ENCODE measurements at places on chromosomes 7 and 10. TPM values are rescaled to one million over a fixed set of nuclear protein-coding genes. Genes with fewer than 3 reads are reported as not detected.
A peak's percentile ranks its signal among the peaks of the same experiment; 100 is the strongest.

DNA sequence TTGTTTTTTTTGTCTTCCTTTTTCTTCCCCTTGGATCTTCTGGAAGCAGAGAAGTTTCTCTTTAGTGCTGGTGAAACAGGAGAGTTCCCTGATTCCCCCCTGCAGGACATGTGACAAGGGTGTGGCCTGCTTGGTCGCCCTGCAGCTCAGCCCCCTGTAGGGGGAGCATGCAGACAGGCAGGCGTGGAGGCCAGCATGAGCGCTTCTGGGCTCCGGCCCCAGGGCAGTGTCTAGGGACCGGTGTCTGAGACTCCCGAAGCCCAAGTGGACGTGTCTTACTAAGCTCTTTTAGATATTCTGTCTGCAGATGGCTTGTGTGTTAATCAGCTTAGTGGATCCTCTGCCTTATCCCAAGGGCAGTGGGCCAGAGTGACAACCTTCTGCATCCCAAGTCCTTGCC, 26.1 kb downstream of the PRSS58 start:
- no peak for DNase-seq

- no peak for DNase-seq
These were observed 178.3 kb downstream of the GRID1 start for GRCh38 chr10:86188326-86188725.

DNA sequence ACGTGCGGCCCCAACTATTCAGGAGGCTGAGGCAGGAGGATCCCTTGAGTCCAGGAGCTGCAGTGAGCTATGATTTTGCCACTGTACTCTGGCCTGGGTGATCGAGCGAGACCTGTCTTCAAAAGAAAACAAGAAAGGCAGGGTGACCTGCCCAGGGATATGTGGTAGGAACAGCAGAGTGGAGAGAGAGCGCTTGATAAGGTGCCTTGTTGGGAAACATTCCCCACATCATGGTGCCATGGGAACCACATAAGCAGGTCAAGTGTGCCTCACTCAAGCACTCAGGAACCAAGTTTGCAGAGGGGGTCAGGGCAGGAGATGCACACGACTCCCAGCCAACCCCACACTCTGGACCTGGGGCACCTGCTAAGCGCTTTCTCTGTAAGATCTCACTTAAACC, 37.3 kb downstream of the PVRIG start:
- DNase-seq = no peak

DNA sequence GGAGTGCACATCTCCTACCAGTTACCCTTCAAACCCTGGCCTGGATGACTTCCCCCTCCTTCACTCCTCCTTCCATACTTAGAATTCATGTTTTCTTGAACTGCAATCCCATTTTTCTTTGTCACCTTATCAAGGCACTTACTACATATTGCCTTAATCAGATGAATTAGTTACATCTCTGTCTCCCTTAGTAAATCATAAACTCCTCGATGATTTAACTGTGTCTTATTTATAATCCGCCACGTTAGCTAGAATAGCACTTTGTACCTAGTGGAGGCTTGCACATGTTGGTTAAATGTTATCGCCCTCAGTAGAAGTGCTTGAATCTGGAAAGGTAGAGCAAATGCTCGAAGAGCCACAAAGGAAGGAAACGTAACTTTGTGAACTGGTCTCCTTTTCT, 94.7 kb upstream of the RAB11FIP2 start:
- no peak for DNase-seq

GRCh38 chr7:37555528-37555927, 106.9 kb upstream of the ELMO1 start:
- DNase-seq = no peak

- DNase-seq = no peak
These were observed 260.5 kb upstream of the KLF14 start for GRCh38 chr7:130994378-130995115.

DNA sequence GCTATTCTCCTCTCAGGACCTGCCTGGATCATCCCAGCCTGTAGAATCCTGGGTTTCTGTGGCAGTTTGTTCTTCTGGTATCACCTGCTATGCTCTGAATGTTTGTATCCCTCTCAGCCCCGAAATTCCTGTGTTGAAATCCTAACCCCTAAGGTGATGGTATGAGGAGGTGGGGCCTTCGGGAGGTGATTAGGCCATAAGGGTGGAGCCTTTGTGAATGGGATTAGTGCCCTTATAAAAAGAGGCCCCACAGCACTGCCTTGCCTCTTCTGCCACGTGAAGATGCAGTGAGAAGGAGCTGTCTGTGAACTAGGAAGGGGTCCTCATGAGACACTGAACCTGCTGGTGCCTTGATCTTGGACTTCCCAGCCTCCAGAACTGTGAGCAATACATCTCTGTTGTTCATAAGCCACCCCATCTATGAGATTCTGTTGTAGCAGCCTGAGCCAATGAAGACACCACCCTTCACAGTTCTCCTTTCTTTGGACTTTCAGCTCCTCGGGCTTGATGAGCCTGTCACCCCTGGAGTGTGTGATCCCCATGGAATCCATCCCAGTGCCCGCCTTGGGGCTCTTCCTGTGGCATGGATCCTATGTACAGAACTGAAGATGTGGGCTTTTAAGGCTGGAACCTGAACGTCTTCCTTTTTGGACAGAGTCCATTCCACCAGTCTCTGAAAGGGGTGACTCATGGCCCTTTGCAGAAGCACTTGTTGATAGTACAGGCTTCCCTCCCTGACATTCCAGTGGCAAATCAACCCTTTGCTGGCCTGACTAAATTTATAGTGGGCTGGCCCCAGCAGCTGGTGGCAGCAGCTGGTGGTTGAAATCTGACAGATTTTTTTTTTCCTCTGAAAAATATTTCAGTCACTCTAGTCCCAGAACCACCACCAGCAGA, 138.0 kb downstream of the TACC2 start:
- no peak for DNase-seq

DNA sequence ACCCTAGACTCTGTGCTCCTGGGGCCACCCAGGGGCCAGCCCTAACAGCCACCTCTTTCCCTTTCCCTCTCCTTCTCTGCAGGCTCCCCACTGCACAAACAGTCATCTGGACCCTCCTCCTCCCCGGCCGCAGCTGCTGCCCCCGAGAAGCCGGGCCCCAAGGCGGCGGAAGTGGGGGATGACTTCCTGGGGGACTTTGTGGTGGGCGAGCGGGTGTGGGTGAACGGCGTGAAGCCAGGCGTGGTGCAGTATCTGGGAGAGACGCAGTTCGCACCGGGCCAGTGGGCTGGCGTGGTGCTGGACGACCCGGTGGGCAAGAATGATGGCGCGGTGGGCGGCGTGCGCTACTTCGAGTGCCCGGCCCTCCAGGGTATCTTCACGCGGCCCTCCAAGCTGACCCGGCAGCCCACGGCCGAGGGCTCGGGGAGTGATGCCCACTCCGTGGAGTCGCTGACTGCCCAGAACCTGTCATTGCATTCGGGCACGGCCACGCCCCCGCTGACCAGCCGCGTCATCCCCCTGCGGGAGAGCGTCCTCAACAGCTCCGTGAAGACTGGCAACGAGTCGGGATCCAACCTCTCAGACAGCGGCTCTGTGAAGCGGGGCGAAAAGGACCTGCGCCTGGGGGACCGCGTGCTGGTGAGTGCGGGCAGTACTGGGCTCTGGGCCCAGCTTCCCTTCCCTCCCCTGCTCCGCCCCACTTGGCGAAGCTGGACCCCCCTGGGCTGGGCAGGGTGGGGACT, 49.3 kb downstream of the CLIP2 start:
- no peak for DNase-seq

GRCh38 chr7:32227746-32228145, 157.5 kb upstream of the PDE1C start:
- no peak for DNase-seq

- DNase-seq = no peak
These were observed 126.6 kb upstream of the RAB11FIP2 start for GRCh38 chr10:118173296-118173695.

GRCh38 chr7:47153058-47153457, 428.9 kb downstream of the TNS3 start:
- DNase-seq = peak; percentile 81

DNA sequence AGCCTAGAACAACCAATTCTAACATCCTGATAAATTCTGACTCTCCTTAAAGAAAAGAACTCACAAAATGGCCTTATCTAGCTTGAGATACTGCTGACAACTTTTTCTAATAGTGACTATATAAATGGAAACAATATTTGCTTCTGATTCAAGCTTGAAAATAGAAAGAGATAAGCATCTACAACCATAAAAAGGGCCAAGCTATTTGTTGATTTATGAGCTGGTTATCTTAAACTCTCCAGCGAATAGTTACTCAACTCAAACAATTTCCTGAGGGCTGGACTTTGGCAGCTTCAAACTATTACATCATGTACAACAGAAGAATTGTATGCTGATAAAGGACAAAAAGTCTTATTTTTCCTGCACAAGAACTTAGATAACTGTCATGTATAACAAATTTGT, 4.6 kb downstream of the USP54 start:
- peak; percentile 68 for DNase-seq

Gene CCL24
- polyA plus RNA-seq = not detected

Gene SPDYE2
- polyA plus RNA-seq = 2.6 TPM

Gene GIMAP7
- polyA plus RNA-seq = 16.7 TPM

Gene SFTPA2
- not detected for polyA plus RNA-seq

Gene SPDYE2B
- polyA plus RNA-seq = 3.3 TPM

Gene CPA2
- 0.33 TPM for polyA plus RNA-seq

Gene RUFY2
- 19.0 TPM for polyA plus RNA-seq

Gene ABCB4
- 3.0 TPM for polyA plus RNA-seq

Gene HACD1
- 15.9 TPM for polyA plus RNA-seq

Gene TWIST1
- polyA plus RNA-seq = 7.1 TPM

Data from renal pelvis (tissue), 12 donors.